Activated T-cell treated with anti-CD3 and anti-CD28 coated beads, Interleukin-2, amount 50 U/mL, for 48 hours (primary cell): ENCODE measurements at places on chromosomes 12 and 14.
A peak's percentile ranks its signal among the peaks of the same experiment; 100 is the strongest.

GRCh38 chr12:13164921-13165616 lies 31.5 kb upstream of the EMP1 start:
- DNase-seq = no peak

DNA sequence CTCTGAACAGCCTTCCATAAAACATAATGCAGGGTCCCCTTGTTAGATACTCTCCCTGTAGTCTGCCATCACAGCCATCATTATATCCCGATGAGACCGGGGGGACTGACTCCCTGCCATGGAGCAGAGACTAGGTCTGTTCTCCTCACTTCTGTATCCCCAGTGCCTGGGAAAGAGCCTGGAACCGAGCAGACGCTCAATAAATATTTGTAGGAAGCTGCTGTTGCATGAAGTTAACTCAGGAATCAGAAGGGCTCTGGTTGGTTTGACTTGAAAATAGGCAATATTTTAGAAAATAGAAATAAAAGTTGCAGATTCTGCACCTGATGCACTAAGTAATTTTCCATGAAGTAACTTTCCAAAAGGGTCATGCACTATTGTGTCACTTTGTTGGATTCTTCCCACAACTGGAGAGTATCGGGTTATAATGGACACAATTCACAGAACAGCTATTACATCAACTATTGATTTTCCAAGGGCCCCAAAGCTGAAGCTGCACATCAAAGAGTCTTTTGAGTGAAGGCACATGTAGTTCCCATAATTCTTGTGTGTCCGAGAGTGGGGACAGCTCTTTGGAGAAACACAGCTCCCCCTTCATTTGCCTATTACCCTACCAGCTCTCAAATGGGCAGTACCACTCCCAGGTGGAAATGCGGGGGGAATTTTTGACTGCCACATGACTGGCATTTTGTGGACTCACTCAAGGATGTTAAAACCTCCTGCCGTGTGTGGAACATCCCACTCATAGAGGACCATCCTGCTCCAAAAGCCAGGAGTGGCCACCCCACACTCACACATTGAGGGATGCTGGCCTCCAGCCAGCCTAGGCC lies 18.8 kb downstream of the CLMN start:
- DNase-seq = no peak

DNA sequence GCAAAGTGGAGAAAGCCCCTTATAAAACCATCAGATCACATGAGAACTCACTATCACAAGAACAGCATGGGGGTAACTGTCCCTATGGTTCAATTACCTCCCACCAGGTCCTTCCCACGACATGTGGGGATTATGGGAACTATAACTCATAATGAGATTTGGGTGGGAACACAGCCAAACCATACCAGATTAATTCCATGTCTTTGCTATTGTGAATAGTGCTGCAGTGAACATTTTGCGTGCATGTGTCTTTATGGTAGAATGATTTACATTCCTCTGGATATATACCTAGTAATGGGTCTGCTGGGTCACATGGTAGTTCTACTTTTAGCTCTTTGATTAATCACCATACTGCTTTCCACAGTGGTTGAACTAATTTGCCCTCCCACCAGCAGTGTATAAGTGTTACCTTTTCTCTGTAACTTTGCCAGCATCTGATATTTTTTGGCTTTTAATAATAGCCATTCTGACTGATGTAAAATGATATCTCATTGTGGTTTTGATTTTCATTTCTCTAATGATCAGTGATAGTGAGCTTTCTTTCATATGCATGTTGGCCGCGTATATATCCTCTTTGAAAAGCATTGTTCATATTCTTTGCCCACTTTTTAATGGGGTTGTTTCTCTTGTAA lies 29.7 kb upstream of the SAV1 start:
- no peak for DNase-seq

GRCh38 chr14:30656190-30656632 lies 34.1 kb downstream of the SCFD1 start:
- peak; percentile 29 for DNase-seq

- peak; percentile 76 for DNase-seq
These were observed 1.0 kb upstream of the CAMKK2 start for GRCh38 chr12:121297435-121297991.

DNA sequence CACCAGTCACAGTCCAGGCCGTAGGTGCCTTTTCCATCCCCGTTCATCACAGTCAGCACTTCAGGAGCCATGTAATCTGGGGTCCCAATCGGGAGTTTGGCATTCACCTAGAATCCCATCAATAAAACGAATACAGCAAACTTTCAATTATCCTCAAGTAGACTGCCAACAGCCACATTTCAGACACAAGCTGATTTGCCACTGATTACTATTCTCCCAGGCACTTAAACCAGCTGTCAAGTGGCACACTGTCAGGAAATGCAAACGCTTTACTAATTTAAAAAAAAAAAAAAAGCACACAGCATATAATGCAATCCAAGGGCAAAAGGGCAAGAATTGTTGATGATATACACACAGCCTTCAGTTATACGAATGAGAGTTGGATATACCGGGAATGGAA lies 51.9 kb downstream of the CIT start:
- no peak for DNase-seq

DNA sequence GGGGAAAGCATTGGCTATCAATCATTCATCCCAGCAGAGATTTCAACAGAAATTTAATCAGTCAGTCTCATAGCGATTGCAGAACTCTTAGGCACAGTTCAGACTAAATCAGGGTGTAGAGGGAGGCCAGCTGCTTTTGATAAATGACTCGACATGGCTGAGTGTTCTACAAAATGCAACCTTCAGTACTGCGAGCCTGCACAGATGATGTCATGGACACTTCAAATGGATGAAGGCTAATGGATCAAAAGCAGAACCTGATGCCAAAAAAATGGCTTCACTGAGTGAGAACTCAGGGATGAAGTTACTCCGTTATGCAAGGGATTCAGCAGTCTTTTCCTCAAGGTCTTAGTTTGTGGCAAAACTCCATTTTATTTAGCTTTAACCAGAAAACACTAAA lies 167.3 kb downstream of the DACT1 start:
- no peak for DNase-seq

GRCh38 chr12:4153343-4153892 lies 120.1 kb upstream of the CCND2 start:
- peak; percentile 83 for DNase-seq

GRCh38 chr14:74213907-74214803 lies 25.1 kb upstream of the VSX2 start:
- DNase-seq = no peak
